T-helper 1 cell (primary cell): ENCODE measurements at places on chromosomes 11 and 22.

- no peak for DNase-seq
Observed at GRCh38 chr11:117545706-117546105, 218.1 kb downstream of the CEP164 start.

- no peak for DNase-seq
Observed at GRCh38 chr22:41290262-41291221, 4.6 kb upstream of the RANGAP1 start.

GRCh38 chr11:86182976-86183584 is 61.5 kb upstream of the EED start:
- no peak for DNase-seq

- no peak for DNase-seq
Observed at GRCh38 chr22:43066844-43067385, 22.3 kb downstream of the TTLL1 start.

- no peak for DNase-seq
Observed at GRCh38 chr11:34308049-34308912, 49.5 kb downstream of the ABTB2 start.

DNA sequence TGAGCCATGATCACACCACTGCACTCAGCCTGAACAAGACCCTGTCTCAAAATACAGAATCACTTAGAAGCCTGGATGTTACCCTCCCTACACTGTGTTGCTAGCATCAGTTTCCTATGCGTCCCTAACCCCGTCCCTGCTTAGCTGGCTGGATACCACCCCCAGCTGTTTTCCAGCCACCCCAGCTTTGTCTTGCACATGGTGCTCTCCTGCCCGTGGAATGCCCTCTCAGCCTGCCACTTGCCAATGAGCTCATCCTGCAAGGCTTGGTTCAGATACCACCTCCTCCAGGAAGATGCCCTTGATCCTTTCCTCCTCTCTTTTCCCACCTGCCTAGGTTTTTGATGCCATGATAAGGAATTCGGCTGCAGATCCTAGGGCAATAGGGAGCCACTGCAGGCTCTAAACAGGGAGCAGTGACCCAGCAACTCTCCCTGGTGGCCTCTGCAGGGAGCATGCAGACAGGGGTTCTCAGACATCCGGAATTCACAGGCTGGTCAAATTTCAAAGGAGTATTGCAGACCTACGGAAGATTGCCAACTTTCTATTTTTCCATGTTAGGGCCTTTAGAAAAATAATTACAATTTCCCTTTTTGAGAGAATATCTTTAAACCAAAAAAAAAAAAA is 52.7 kb upstream of the WNT7B start:
- no peak for DNase-seq

DNA sequence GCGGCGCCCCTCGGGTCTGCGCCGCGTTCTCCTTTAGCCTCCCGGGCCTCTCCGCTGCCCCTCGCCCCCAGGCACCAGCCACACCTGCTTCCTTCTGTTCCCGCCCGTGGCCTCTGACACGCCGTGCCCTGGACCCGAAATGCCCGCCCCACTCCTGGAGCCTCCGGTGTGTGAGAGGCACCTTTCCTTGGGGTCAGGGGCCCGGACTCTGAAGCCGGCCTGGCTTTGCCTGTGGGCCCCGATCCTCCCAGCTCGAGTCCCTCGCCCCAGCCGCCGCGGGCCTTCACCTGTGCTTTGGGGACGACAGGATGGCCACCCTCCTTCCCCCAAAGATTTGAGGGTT is 661 bp upstream of the CDPF1 start:
- DNase-seq: no peak

DNA sequence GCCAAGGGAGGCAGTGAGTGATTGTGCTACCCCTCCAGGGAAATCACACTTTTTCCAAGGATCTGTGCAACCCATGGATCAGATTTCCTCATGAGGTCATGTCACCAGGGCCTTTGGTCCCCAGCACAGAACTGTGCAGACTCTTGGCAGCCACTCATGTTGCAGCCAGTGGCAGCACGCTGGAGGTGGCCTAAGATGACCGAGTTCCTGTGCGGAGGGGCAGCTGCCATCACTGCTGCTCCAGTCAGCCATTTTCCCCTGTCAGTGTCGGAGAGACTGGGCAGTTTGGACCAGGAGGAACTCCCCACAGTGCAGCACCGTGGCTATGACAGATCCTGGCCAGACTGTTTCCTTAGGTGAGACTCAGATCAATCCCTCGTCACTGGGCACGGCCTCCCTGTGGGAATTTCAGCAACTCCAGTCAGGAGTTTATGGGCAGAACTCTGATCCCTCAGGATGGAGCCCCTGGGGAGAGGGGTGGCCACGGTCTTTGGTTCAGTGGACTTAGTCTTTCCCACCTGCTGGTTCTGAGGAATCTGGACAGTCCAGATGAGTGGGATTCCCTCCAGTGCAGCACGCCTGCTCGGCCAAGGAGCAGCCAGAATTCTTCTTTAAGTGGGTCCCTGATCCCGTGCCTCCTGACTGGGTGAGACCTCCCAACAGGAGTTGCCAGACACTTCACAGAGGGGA is 194.6 kb upstream of the CARD18 start:
- DNase-seq: no peak

DNA sequence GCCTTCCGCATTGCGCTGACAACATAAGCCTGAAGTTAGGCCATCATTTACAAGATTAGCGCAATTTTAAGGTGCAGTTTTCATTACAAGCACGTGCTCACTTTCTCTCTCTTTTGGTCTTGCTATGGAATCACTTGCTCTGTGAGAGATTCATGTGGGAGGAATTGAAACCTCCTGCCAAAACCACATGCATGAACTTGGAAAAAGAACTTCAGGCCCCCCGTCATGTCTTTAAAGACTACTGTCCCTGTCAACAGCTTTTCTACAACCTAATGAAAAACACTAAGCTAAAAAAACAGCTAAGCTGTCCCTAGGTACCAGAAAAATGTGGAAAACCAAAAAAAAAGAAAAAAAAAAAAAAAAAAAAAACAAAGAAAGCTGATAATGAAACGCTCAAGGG is 1707.6 kb upstream of the RAG2 start:
- no peak for DNase-seq

DNA sequence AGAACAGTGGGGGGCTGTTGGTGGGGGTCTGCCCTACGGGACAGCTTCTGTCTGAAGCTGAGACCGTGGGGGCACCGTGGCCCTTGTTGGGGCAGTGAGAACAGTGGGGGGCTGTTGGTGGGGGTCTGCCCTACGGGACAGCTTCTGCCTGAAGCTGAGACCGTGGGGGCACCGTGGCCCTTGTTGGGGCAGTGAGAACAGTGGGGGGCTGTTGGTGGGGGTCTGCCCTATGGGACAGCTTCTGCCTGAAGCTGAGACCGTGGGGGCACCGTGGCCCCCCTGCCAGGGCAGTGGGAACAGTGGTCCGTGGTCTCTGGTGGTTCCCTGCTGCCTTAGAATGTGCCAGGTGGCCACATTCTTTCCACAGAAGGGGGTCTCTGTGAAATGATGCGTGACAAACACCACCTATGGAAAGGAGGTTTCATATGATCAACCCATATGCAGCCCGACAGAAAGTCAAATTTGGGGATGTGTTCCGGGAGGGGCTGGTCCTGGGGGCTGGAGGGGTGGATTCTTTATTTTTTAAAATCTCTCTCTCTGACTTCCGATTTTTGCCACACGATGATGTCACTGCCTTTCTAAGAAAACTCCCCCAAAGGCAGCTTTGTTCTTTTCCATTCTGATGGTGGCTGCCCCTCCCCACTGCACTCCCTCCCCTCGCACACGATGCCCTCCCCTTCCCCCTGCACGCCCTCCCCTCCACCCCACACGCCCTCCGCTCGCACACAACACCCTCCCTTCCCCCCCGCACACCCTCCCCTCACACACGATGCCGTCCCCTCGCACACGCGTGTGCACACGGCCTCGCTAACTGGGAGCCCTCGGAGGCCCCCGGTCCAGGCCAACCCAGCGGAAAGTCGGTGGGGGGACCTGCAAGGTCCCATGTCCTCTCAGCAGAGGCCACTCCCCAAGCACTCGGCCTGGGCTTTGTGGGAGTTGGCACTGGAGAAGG is 1186.5 kb downstream of the BRD1 start:
- no peak for DNase-seq

DNA sequence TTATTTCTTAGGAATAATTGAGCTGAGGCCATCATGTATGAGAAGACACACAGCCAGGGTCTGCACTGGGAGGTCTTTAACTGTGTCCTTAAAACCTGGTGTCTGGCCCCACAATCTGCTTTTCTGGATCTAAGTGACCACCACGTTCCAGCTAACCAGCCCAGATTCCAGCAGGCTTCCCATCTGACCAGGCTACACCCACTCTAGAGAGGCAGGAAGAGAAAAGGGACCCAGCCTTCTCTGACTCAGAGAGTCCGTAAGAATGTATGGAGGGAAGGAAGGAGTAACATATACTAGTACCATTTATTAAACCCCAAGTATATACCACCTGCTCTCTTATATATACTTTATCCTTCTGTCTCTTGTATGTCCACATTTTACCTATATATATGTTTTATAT is 80.1 kb downstream of the LDLRAD3 start:
- DNase-seq: no peak

GRCh38 chr11:56890584-56891305 is 98.0 kb upstream of the OR5AK2 start:
- DNase-seq: no peak

DNA sequence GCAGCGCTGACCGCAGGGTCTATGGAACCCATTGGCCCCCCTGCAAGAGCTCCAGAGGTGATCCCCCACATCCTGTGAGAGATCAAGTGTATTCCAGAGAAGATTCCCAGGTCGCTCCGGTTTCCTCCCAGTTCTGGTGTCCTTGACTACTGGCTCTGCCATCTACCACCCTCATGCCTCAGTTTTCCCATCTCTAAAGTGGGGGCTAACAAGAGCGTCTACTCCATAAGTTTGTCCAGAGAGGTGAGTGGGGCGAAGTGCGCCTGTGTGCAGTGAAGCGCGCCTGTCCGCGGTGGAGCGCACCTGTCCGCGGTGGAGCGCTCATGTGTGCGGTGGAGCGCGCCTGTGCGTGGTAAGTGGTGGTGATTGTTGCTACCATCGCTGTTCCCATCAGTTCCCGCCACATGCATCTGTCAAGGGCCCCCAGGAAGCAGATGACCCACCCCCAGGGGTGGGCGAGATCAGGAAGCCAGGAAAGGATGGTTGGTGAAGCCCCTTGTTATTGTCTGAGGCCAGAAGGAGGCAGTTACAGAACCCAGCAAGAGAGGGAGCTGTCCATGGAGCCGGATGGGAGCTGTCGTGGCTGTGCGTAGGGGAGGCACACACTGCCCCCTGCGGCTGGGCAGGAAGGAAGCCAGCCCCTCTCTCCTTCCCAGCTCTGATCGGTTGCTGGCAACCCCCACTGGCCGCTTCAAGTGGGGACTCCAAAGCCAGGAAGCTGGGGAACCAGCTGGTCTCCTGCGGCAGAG is 73.2 kb upstream of the FGF3 start:
- no peak for DNase-seq

- no peak for DNase-seq
Observed at GRCh38 chr11:72869831-72870230, 55.6 kb downstream of the ATG16L2 start.

- DNase-seq: no peak
Observed at GRCh38 chr11:79708319-79708932, 267.6 kb upstream of the TENM4 start.

DNA sequence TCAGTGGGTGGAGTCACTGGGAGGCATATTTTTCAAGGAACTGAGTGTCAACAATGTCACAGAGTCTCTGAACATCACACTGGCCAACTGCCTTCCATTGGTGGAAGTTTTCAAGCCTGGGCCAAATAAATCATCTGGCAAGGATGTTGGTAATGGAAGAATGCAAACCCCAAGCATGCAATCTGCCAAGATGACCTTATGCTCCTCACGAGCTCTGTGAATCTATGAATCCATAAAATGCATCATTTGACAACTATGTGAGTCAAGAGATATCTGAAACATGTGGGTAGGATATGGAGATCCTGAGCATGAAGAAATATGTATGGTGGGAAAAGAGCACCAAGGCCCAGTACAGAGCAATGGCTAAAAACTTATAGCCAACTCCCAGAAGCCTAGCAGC is 122.2 kb downstream of the PLEKHA7 start:
- no peak for DNase-seq

DNA sequence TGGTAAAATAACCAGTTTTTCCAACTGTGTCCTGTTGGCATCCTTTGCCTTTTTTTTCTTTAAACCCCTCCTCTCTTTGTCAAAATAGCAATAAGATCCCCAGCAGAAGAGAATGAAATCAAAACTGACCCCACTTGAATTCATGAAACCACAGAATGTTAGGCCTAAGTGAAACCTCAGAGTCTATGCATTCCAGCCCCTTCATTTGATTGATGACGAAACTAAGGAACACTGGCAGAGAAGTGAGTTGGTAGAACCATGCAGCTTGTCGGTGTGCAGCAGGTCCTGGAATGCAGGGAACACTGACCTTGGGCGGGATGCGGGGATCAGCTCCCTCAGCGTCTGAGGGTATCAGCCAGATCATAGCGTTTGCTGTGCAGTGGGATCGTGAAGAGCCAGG is 57.5 kb downstream of the GRK3 start:
- no peak for DNase-seq

GRCh38 chr11:9459667-9460321 is 1.0 kb upstream of the ZNF143 start:
- DNase-seq: peak; percentile 39

DNA sequence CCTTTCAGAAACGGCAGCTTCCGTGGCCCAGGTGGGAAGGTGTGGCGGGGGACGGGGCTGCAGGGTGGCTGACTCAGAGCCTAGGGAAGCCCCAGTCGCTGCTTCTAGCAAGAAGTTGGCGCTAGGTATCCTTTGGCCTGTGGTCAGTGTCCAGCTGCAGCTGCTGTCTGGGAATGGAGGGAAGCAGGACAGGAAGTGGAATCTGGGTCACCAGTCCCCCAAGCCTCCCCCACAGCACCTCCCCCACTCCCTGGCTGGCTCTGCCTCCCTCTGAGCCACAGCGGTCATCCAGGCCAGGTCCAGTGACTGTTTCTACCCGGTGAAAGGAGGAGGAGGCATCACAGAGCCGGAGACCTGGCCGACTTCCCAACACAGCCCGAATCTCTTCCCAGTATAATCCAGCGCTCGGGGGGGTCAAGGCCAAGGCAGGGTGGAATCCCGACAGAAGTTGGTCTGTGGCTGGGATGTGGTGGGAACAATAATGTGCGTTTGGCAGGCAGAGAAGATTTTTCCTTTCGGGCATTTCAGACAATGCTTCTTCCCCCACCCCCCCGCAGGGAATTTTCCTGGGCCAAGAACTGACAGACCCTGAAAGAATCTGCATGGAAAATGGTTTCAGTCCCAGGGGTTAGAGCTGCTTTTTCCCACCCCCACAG is 45.1 kb downstream of the C11orf96 start:
- no peak for DNase-seq

- no peak for DNase-seq
Observed at GRCh38 chr22:36419177-36419911, 31.6 kb upstream of the MYH9 start.
